Immature natural killer cell (primary cell): ENCODE measurements at places on chromosomes 12 and 14. TPM values are rescaled to one million over a fixed set of nuclear protein-coding genes. Genes with fewer than 3 reads are reported as not detected.

DNA sequence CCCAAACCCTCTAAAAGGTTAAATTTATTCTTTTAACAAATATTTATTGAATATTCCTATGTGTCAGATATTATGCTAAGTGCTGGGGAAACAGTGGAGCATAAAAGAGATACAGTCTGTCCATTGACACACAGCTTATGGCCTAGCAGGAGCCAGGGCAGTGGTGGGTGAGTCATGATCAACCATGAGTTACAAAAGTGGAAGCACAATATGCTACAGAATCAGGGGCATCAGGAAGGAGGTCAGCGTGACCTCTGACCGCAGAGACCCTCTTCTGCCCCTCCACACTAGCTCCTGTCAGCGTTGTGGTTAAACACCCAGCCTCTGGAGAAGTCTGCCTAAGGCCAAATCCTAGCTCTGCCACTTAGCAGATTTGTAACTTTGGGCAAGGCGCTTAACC is 4.7 kb upstream of the PPP1R1A start:
- DNase-seq, result no peak

- peak; percentile 57 for DNase-seq
Measured at GRCh38 chr14:24339284-24340151, at the start of gene RIPK3. TSS of gene RIPK3 (minus strand) at chr14:24339991. CDS start at chr14:24339826, 165 bp downstream.

Gene OR10P1
- polyA plus RNA-seq, result not detected

Gene PTGER2
- 250 TPM for polyA plus RNA-seq

GRCh38 chr14:61090432-61091216 is 109.6 kb downstream of the SLC38A6 start:
- DNase-seq, result no peak

DNA sequence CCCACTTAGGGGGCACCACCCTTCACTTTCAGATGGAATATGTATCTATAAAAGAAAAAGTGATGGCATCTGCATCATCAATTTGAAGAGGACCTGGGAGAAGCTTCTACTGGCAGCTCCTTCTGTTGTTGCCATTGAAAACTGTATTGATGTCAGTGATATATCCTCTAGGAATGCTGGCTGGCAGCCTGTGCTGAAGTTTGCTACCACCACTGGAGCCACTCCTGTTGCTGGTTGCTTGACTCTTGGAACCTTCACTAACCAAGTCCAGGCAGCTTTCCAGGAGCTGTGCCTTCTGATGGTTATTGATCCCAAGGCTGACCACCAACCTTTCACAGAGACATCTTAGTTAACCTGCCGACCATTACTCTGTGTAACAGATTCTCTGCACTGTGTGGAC is 44.7 kb downstream of the RIMKLB start:
- DNase-seq, result no peak

GRCh38 chr12:52867642-52868041 is 18.8 kb upstream of the KRT78 start:
- DNase-seq, result no peak

DNA sequence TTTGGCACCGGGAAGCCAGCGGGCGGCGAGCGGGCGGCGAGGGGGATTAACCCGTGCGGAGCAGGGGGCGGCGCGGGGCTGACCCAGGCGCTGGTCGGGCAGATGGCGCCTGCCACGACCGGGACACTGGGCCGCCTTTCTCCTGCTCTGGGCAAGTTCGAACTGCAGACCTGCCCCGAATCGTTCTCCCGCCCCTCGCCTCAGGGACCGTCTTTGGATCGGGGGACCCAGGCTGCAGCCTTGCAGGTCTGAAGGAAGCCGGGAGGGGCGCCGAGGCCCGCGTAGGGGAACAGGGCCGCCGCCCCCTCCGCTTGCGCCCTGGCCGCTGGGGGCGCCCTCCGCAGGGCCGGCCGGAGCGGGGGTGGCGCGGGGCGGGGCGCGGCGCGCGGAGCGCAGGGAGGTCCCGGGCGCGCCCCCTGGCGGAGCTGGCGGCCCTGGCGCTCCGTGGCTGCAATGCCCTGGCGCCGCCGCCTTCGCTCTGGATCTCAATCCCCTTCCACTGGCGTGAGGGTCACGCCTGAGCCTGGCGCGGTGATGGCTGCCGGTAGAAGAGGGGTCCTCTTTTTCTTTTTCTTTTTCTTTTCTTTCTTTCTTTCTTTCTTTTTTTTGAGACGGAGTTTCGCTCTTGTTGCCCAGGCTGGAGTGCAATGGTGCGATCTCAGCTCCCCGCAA is 449 bp upstream of the LTBP2 start:
- peak; percentile 90 for DNase-seq

DNA sequence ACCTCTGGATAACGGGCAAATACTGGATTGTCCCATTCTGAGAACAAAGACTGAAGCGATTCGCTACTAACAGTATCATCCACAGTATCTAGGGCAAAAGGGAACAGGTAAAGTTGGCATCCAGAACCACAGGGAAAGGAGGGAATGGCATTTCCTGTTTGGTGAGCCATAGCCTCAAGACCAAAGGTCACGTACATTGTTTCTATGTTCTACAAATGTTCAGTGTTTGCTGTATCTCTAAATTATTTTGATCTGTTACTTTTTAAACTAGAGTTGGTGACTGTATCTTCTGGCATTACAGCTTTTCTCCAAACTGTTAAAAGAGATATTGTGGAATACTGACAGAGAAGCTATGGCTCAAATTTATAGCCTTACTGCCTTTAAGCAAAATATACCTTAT is 9.7 kb downstream of the MLH3 start:
- no peak for DNase-seq

Gene ARL1
- 38.7 TPM for polyA plus RNA-seq

Gene HSP90AA1
- 370 TPM for polyA plus RNA-seq

Gene GDF3
- not detected for polyA plus RNA-seq

GRCh38 chr14:85915711-85916110 is 385.8 kb downstream of the FLRT2 start:
- no peak for DNase-seq

Gene FGF6
- not detected for polyA plus RNA-seq

DNA sequence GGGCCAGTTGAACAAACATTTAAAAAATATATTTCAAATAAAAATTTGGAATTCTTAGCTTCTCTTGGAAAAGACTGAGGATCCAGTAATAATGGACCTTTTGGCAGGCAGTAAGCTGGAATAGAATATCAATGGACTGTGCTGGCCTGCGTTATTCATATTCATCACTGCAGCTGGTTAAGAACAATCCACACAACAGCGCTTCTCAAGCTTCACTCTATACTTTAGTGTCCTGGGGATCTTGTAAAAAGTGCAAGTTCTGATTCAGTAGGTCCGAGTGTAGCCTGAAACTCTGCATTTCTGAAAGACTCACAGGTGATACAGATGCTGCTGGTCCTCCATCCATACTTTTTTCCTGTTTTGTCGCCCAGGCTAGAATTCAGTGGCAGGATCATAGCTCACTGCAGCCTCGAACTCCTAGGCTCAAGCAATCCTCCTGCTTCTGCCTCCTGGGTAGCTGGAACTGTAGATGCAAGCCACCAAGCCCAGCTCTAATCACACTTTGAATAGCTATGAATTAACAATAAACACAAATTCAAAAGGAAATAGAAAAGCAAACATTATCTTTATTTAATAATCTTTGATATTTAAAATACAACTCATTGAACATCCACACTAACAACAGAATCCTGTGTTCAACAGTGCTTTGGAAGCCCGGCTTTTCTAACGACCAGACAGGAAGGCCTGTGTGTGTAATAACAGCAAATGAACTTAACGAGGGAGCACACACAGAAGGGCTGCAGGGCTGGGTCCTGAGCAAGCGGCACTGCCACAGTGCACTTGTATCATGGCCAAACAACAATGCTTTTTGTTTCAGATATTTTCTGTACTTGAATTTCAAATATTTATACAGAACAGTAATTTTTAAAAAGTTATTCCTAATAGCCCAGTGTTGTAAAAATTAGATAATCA is 18.4 kb upstream of the TRIP11 start:
- DNase-seq, result no peak
